K562 (cell line): ENCODE measurements at places on chromosomes 4 and X.

DNA sequence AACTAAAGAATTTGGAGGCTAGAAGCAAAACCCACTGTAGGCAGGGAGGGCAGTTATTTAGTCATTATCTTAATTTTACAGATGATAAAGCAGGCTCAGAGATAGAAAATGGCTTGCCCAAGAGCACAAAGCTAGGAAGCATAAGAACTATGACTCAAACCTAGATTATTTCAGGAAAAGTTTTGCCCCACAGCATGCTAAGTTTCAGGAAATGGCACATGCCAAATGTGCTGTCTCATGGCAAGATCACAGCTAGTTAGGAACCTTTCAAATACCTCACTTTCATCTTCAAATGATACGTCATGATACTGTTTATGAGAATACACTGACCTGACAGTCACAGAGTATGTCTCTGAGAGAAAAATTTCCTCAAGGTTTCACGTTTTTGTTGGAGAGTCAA lies 78.5 kb upstream of the SPANXC start:
- no peak for DNase-seq

DNA sequence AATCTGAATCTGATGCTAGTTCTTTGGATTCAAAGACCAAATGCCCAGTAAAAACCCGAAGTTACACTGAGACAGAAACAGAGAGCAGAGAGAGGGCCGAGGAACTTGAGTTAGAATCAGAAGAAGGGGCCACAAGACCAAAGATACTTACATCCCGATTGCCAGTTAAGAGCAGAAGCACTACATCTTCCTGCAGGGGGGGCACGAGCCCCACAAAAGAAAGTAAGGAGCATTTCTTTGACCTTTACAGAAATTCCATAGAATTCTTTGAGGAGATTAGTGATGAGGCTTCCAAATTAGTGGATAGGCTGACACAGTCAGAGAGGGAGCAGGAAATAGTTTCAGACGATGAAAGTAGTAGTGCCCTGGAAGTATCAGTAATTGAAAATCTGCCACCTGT lies 309.3 kb downstream of the ANK2 start:
- DNase-seq = peak; percentile 13

GRCh38 chr4:20418861-20419451 lies 167.3 kb downstream of the SLIT2 start:
- no peak for DNase-seq

DNA sequence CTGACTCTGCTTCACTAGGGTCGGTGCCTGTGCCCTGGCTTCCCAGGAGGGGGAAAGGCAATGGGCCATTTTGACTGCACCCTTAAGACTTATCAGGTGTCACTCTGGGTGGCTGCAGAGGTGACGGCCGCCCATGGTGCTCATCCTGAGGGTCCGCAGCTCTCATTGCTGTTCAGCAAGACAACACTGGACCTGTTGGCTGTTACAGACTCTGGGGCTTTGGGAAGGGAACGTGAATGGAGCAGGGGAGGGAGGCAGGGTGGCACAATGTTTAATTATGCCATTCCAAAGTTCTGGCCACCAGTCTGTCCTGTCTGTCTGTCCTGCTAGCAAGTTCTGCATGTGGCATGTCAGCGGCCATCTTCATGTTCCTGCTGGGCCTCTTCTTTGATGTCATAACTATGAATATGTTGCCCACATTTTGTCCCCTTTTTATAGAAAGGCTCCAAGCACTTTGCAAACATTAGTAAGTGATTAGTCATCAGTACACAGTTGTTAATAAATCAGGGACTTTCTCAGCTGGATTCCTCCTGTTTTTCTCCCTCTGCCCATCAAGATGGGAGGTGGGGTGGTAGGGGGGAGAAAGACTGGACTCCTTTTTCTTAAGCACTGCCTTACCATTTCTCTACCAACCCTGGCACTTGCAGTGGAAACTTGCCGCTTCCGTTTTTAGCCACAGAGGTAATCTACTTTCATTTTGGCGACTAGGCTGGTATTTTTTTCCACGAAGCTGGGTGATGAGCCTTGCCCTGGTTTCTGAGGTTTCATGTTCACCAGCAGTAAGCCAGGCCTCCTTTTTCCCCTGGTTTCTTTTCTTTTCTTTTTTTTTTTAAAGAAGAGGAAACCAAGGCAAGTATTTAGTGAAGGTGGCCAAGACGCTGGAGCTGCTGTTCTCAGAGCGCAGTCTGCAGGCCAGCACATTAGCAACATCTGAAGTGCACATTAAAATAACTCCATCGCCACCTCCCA lies 88.6 kb upstream of the TRIM2 start:
- DNase-seq = no peak

DNA sequence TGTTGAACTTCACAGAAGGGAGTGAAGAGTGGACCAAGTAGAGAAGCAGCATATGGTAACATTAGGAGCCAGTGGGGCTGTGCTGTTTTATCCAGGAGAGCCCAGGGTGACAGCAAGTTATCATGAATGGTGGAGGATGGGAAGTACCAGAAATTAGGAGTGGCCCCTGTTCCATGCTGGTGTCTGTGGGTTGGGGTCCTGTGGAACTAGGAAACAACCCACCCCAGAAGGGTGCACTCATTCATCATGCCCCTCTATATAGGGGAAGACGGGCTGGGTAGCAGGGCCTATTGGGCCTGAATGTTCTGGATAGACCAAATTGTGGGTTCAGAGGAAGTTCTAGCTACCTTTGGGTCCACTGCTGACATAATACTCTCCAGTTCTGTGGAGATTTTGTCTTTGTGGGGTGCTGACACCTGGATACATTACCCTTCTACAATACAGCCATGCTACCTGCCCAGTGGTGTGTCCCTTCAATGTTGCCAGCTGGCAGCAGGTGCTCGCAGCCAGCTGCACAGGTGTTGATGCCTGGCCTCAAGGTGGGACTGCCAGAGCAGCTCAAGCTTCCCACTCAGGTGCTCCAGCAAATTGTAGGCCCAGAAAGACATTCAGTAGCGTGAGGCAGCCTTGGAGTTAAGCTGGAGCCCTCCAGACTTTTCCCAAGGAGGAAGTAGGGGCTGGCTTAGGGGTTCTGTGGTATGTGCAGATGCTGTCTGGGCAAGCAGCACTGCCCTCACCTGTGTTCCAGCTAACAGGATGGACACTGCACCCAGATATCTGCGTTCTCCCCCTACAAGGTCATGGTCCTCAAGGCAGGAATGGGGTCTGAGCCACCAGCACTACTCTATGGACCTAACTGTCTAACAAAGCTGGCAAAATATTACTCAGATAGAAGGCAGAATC lies 106.5 kb downstream of the NHSL2 start:
- no peak for DNase-seq

- no peak for DNase-seq
These were observed 38.8 kb upstream of the IGFBP7 start for GRCh38 chr4:57148831-57149505.

DNA sequence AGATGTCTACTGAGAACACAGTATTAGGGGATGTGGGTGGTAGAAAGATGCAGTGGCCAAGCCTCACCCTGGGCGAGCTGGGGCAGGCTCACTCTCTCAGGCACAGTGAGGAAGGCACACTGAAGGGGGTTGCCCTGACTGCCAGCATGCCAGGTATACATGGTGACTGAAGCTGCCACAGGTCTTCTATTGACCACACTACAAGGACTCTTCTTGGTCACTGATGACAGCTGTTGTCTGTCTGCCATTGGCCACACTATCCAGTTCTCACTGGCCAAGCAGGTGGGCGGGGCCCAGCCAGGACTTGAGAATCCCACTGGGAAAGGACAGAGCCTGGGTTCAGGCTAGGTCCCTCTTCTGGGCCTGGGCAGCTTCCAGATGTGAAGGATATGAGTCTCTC lies 39.7 kb upstream of the TBC1D14 start:
- DNase-seq = no peak

GRCh38 chrX:148672517-148672916 lies 172.1 kb downstream of the AFF2 start:
- DNase-seq = no peak

DNA sequence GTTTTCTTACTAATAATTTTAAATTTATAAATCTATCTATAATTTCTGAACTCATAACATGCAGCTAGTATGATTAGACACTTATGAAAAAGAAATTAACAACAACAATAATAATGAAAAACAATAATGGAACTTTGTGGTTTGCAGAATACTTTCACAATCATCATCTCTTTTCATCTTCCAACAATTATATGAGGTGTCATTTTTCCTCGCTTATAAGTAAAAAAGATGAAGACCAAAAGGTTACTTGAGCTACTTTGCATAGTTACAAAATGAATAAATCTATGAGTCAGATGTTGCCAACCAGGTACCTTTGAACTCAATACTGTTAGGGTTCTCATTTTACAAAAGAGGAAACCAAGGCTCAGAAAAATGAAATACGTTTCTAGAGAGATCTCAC lies 98.5 kb upstream of the ELOVL6 start:
- DNase-seq = no peak

DNA sequence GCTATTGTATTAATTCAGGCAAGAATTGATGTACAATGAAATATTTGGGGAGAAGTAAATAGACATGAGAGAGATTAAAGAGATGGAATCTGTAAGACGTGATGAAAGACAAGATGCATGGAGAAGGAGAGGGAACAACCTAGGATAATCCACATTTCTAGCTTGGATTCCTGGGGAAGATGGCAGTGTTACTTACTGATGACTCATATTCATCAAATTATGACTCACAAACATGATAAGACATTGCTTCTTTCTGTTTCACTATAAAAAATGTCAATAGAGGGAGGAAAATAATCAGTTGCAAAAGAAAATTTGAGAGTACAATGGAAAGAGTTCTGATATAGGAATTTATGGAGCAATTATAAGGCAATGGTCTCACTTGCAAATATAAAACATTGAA lies 104.1 kb upstream of the BMP3 start:
- DNase-seq = no peak

GRCh38 chr4:131584587-131584986 lies 1564.5 kb upstream of the PCDH10 start:
- no peak for DNase-seq

DNA sequence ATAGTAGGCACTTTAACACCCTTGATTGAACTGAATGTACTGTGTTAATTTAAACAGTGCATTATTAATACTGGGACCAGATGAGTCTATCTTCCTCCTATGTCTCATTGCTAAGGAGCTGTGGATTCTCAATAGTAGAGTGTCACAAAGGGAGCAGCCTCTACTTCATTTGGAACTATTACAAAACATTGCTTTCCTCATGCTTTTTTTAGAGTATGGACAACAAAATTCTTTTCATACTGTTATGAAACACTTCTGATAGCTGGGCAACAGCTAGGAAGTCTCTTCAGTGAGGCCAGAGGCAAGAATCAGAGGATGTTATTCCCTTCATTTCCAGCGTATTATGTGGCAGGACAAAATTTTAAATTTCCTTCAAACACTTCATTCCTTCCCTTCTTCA lies 160.8 kb downstream of the FBXO8 start:
- DNase-seq = no peak

DNA sequence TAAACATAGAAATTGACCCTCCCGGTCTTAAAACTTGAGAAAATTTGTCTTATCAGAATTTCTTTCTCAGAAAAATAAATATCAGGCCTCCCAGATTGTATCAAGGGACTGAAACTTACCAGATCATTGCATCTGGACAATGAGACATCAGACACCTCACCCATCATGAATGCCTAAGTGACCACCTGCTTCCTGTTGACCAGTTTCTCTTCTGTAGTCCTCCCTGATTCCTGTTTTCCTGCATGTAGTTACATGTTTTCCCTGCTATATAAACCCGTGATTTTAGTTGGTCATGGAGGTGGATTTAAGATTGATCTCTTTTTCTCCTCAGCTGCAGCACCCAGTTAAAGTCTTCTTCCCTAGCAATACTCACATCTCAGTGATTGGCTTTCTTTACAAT lies 548.1 kb downstream of the PPP4R3C start:
- no peak for DNase-seq

- DNase-seq = no peak
These were observed 61.7 kb downstream of the TMA16 start for GRCh38 chr4:163556177-163556576.

GRCh38 chrX:133607419-133608348 lies 192.4 kb upstream of the GPC4 start:
- DNase-seq = no peak

DNA sequence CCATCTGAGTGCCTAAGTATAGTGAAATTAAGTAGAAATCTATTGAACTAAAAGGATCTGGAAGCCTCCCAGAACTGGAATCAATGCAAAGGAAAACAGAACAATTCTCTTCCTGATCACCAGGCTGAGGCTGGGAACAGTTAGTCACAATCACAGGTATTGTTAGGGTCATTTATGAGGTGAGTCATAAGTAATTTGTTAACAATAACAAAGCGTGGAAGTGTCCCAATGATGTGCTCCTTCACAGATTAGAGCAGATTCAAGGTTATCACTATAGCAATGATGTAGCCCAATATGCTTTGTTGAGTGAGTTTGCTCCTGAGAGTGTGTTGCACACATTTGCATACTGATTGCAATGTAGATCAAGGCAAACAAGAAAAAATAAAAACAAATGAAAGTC lies 228.1 kb downstream of the ZNF674 start:
- no peak for DNase-seq

- DNase-seq = no peak
These were observed 16.7 kb downstream of the HMX1 start for GRCh38 chr4:8854931-8855330.

DNA sequence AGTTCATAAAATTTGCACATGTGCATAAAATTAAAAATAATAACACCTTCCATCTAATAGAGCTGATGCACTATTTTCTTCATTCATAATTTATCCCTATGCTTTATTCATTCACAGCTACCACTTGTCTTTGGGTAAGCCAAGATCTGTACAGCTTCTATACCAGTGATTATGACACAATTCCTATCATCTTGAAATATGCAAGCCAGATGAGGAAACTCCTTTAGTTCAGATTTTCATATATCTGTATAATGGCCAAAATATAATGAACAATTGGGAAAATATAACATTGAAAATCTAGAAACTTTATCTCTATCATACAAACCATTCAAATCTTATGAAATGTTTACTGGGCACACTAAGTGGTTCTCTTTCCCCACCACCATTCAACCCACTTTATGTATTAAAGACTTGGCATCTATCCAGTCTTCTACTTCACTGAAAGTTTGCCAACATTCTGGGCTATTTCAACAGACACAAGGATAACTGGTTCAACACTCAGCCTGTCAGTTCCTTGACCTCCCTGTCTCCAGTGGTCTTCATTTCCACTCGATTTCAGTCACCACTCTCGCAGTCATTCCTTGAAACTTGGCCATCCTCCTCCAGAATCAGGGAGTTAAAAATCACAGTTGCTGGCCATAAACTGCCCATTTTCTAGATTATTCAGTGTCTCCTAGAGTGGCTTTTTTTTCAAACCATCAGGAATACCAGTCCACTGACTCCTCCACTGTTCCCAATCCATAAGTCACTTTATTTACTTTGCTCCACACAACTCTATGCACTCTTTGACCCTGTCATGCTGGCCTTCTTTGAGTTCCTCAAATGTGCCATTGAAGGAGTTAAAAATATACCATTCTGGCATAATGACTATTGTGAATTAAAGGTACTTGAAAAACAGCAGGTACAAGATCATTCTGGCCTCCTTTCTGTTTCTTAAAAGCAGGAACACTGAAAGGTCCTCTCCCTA lies 85.5 kb downstream of the CAMK2D start:
- no peak for DNase-seq

- DNase-seq = no peak
These were observed 155.5 kb downstream of the EMCN start for GRCh38 chr4:100362366-100362765.
